Hematopoietic multipotent progenitor cell treated with erythropoietin and hydrocortisone succinate and interleukin-3 and kit ligand, for 6 days (in vitro differentiated cells): ENCODE measurements at places on chromosomes 4 and X.

DNA sequence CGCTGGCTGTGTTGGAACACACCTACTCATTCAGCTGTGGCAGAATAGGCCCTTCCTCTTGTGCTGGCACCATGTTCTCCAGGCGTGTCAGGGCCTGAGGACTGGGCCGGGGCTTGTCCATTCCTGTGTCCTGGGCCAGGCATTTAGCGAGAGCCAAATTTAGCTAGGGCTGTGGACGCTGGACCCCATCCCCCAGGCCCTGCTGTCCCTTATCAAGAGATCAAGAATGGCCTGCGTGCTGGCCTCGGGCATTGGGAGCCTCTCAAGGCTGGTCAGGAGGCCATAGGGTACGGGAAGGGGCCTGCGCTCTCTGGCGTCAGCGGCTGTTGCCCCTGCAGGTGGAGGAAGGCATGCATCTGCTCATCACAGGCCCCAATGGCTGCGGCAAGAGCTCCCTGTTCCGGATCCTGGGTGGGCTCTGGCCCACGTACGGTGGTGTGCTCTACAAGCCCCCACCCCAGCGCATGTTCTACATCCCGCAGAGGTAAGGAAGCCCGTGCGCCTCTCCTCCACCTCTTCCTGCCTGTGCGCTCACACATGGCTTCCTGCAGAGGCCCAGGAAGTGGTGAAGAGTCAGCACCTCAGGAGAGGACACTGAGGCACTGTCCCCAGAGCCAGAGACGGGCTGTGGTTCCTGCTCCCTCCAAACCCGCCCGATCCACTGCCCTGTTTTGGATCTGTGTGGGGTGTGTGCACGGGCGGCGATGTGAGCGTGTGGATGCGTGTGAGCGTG lies 15.3 kb downstream of the ABCD1 start:
- no peak for DNase-seq

DNA sequence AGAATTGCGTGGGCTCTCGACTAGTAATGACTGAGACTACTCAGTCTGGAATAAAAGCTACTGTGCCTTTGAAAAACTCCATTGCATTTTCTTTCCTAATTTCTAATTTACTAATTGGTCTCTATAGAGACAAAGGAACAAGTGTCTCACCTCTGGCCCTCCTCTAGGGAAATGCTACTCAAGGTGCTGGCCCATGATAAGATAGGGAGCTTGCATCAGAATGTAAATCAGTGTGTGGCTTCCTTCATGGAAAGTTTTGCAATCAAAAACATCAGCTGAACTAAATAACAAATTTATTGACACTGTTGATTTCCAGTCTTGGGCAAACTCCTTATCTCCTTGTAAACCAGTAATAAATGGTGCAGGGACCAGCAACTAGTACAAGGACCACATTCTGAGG lies 81.8 kb downstream of the SRPX start:
- DNase-seq: peak; percentile 4

- DNase-seq: no peak
Measured at GRCh38 chr4:143517764-143518163, 4.3 kb downstream of the SMARCA5 start.

- peak; percentile 71 for DNase-seq
Measured at GRCh38 chr4:40292313-40292759, 42.8 kb upstream of the CHRNA9 start.

DNA sequence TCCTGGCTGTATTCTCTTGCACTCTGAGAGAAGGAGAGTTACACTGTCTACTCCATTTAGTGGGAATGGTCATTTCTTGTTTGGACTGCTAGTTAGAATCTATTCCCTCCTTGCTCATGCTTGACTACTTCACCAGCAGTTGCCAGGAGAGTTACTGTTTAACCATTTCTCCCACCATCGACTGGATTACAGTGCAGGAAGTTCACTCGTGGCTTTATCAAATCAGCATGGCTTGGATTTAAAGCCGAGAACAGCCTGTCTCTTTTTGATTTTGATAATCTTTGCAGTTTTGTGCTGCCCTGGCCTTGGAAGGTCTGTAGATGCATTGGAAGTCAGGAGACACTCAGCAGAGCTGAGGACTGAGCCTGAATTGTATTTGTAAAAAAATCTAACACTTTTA lies 3.2 kb downstream of the GBA3 start:
- DNase-seq: no peak

DNA sequence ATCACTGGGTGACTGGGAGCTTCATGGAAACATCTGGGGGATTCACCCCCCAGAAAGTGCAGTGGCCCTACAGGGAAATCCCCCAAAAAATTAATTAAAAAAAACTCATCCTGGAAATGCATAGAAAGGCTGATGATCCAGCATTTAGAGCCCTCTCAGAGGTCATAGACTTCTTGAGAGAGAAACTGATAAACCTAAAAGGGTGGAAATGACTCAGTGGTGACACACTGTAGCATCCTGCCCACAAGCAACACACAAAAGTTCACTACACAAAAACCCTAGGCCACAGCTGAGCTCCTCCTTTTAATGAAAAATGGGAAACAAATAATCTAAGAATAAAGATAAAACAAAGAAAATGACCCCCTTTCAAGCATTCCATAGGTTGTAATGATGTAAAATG lies 911.5 kb downstream of the GLUD2 start:
- no peak for DNase-seq

GRCh38 chrX:38041237-38041636 lies 34.9 kb downstream of the SYTL5 start:
- no peak for DNase-seq

DNA sequence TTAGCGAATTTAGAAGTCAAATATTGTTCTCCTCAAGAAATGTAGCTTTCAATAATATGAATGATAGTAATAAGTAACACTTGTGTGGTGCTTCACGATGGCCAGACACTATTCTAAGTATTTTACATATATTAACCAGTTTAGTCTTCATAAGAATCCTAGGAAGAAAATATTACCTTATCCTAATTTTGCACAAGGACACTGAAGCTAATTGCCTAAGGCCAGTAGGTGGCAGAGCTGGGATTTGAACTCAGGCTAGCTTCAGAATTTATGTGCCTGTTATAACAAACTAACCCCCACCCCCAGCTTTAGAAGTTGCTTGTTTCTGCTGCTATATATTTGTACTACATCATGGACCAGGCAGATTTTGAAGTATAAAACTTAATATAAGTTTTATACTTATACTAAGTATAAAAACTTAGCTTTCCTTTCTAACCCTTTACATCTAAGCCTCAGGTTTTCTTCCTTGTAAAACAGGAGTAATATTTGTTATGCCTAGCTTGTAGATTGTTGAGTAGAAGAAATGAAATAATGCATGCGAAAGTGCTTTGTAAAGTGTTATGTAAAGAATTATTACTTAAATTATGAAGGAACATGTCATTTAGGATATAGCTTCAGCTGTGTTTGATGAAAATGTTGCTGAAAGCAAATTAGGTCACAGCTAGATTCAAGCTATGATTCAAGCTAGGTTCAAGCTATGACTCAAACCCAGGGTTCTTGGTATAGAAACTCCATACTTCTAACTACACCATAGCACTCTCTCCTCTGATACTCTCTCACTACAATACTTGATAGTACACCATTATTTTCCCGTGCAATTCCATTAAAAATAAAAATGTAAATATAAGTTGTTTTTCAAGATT lies 4.2 kb upstream of the CDS1 start:
- DNase-seq: peak; percentile 51

DNA sequence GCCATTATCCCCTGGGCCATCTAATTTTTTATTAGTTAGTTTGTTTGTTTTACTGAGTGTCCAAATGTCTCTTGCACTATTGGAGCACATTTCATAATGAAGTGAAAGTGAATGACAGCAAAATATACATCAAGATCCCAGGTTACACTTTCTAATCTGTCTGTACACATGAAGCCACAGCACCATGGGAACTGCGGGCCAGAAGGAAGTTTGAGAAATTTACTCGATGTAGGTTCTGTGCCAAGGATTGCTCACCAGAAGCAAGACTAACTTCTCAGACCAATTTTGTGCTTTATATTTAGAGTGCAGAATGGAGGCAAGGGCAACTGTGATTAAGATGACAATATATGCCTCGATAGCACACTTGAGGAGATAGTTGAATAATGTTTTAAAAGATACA lies 258.0 kb downstream of the COL25A1 start:
- DNase-seq: peak; percentile 24

GRCh38 chr4:53706422-53707032 lies 115.2 kb upstream of the LNX1 start:
- peak; percentile 67 for DNase-seq

GRCh38 chr4:186760576-186760975 lies 36.9 kb upstream of the FAT1 start:
- no peak for DNase-seq
